Naive thymus-derived CD8-positive, alpha-beta T cell (primary cell): ENCODE measurements at places on chromosomes 5 and 9. TPM values are rescaled to one million over a fixed set of nuclear protein-coding genes. Genes with fewer than 3 reads are reported as not detected.
A peak's percentile ranks its signal among the peaks of the same experiment; 100 is the strongest.

DNA sequence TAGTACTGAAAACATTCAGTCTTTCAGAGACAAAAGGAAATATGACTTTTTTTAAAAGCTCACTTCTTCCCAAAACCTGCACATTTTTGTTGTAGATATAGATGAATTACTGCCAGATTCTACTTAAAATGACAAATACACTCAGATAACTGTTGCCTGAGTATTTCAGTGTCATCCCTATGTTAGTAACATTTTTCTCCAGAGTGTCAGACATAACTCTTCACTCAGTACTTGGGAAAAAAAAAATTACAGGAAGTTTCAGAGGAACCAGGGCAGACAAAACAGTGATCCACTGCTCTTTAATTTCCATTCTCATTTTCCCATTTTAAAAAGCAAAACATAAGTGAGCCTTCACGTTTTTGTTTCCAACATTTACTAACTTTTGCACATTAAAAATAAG lies 79.3 kb upstream of the ITGA1 start:
- H3K4me1 ChIP-seq = peaks cover 9% of the 10 kb centered on the region
- H3K27me3 ChIP-seq = no peaks in the 10 kb centered on the region
- H3K27ac ChIP-seq = no peak overlapping the region
- no peak overlapping the region for H3K4me3 ChIP-seq

Gene C9orf50
- total RNA-seq = not detected

GRCh38 chr9:121485623-121486022 lies 14.0 kb downstream of the GGTA1 start:
- H3K4me1 ChIP-seq = no peaks in the 10 kb centered on the region
- no peak overlapping the region for H3K4me3 ChIP-seq
- no peaks in the 10 kb centered on the region for H3K27me3 ChIP-seq
- no peaks in the 10 kb centered on the region for H3K36me3 ChIP-seq
- no peak overlapping the region for H3K27ac ChIP-seq
- no peak for DNase-seq

Gene BTNL8
- not detected for total RNA-seq

GRCh38 chr5:7364226-7364875 lies 31.6 kb upstream of the ADCY2 start:
- H3K4me3 ChIP-seq = no peak overlapping the region
- H3K4me1 ChIP-seq = no peaks in the 10 kb centered on the region
- H3K36me3 ChIP-seq = no peaks in the 10 kb centered on the region
- DNase-seq = no peak

Gene PGM5
- not detected for total RNA-seq

DNA sequence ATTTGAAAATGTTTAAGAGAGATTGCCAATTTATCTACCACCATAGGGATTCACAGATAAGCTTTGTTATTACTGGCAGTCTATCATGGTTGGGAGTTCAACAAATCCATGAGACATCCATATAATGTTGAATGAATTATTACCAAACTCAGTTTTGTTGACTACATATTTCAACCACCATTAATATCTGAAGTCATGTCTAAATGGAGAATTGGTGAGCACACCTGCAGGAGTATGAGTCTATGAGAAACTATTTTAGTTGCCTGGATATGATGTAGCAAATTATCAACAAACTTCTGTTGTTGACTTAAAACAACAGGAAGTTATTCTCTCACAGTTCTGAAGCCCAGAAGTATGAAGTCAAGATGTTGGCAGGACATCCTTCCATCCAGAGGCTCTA lies 126.8 kb upstream of the FBXL7 start:
- H3K27me3 ChIP-seq = no peaks in the 10 kb centered on the region
- H3K4me1 ChIP-seq = no peaks in the 10 kb centered on the region
- no peak for DNase-seq
- no peak overlapping the region for H3K4me3 ChIP-seq
- no peak overlapping the region for H3K27ac ChIP-seq

Gene TSC1
- total RNA-seq = 86.2 TPM

GRCh38 chr9:86176468-86176867 lies 77.1 kb upstream of the GOLM1 start:
- no peak overlapping the region for H3K27ac ChIP-seq
- no peak overlapping the region for H3K4me3 ChIP-seq
- DNase-seq = no peak
- H3K27me3 ChIP-seq = peaks cover 8% of the 10 kb centered on the region
- no peaks in the 10 kb centered on the region for H3K4me1 ChIP-seq
- no peaks in the 10 kb centered on the region for H3K36me3 ChIP-seq

- H3K27me3 ChIP-seq = no peaks in the 10 kb centered on the region
- H3K27ac ChIP-seq = no peak overlapping the region
- H3K36me3 ChIP-seq = no peaks in the 10 kb centered on the region
- DNase-seq = no peak
Measured at GRCh38 chr5:89628876-89629635, 746.1 kb upstream of the MEF2C start.

Gene SLC22A4
- total RNA-seq = not detected

GRCh38 chr5:116939641-116940040 lies 365.0 kb upstream of the SEMA6A start:
- DNase-seq = no peak
- H3K27me3 ChIP-seq = no peaks in the 10 kb centered on the region
- no peak overlapping the region for H3K4me3 ChIP-seq
- no peak overlapping the region for H3K27ac ChIP-seq

Gene PRELID2
- not detected for total RNA-seq

Gene IRX2
- not detected for total RNA-seq

Gene PCDHGA4
- 0.11 TPM for total RNA-seq

DNA sequence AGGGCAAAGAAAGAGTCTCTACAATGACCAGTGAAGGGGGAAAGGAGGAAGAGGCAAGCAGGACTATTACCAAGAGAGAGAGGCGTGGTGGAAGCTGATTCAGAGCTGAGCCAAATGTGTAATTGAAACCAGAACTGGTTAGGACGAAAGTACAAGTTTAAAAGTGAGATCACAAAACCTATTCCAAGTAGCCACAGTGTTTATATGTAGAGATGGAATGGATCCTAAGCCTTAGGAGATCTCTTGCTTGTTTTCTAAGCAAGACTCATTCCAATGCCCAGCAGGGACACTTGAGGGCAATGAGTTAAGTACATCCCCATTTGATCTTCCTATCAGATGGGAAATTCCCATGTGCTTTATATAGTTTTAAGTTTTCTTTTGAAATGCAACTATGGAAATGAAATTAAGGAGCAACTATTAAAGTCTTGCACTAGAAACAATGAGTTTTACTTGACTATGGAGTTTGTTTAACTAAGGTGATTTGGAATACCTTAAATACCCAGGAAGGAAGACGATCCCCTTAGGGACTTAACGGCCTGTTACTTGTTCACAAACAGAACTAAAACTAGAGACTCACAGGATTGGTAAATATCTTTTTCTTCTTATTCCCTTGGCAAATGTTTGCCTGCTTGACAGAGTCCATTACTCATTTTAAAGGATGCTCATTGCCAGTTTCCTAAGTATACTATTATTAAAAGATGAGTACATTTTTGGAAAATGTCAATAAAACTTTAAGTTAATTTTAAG lies 51.1 kb upstream of the SNX2 start:
- DNase-seq = no peak
- no peaks in the 10 kb centered on the region for H3K4me1 ChIP-seq
- H3K27me3 ChIP-seq = peaks cover 17% of the 10 kb centered on the region
- no peak overlapping the region for H3K4me3 ChIP-seq
- H3K27ac ChIP-seq = no peak overlapping the region

Gene NR2F1
- total RNA-seq = not detected

Gene IFNK
- total RNA-seq = not detected

Gene PTGR1
- total RNA-seq = not detected

Gene CA9
- not detected for total RNA-seq

DNA sequence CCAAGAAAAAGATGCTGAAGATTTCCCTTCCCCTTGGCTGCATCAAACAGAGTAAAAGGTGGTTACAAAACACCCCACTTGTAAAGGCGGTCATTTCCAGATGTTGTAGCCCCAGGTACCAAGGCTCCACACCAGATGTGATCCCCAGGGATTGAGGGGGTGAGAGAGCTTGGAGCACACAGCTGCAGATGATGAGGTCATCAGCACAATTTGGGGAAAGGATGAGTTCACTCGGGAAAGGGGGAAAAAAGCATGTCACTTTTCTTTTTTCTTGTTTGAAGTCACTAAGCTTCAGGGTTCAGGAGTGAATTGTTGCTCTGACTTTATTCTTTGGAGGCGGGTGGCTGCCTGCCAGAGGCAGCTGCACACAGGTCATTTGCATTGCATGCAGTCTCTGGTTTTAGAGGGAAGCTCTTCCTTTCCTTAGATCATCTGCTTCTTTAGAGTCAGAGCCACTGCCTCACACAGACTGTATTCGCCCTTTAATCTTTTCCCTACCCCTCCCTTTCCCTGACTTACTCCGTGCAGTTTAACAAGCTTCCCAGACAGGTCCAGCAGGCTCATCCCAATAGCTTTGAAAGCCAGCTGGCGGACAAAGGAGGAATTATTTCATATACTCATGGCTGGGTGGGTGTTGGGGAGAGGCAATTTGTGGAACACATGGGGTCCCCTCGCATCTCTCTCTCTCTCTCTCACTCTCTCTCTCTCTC lies 409.3 kb upstream of the SLC24A2 start:
- H3K4me1 ChIP-seq = peaks cover 16% of the 10 kb centered on the region
- H3K36me3 ChIP-seq = no peaks in the 10 kb centered on the region
- no peak for DNase-seq
- H3K27me3 ChIP-seq = no peaks in the 10 kb centered on the region
- peak overlapping the region; percentile 44 for H3K4me3 ChIP-seq

- H3K27me3 ChIP-seq = peaks cover 19% of the 10 kb centered on the region
- no peak for DNase-seq
- no peaks in the 10 kb centered on the region for H3K36me3 ChIP-seq
- no peak overlapping the region for H3K27ac ChIP-seq
- no peak overlapping the region for H3K4me3 ChIP-seq
- H3K4me1 ChIP-seq = peaks cover 5% of the 10 kb centered on the region
Measured at GRCh38 chr9:131097948-131098278, 1.6 kb downstream of the AIF1L start.

Gene GFM2
- total RNA-seq = 25.5 TPM

- peaks cover 8% of the 10 kb centered on the region for H3K27me3 ChIP-seq
- no peaks in the 10 kb centered on the region for H3K36me3 ChIP-seq
- H3K27ac ChIP-seq = no peak overlapping the region
- no peak overlapping the region for H3K4me3 ChIP-seq
- H3K4me1 ChIP-seq = no peaks in the 10 kb centered on the region
Measured at GRCh38 chr9:32631991-32632390, 3.5 kb downstream of the TAF1L start.

Gene FRRS1L
- not detected for total RNA-seq

Gene DND1
- total RNA-seq = 3.7 TPM

DNA sequence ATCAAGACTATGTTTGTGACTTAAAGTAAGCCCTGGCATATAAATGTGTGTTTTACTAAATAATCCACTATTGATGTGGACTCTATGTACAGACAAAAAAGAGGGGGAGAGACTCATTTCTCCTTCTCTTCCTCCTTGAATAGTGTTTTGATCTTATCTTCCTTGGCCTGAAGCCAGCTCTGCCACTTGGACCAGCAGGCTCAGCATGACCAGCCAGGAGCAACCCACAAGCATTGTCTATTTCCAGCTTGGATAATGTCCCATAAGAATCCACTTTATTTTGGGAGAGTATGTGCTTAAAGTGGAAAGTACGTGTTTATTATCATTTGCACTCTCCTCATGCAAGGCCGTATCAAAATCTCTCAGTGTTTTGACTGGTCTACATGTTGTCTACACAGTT lies 23.8 kb upstream of the SLC46A2 start:
- no peaks in the 10 kb centered on the region for H3K36me3 ChIP-seq
- H3K27ac ChIP-seq = no peak overlapping the region
- H3K4me1 ChIP-seq = no peaks in the 10 kb centered on the region
- no peak overlapping the region for H3K4me3 ChIP-seq

DNA sequence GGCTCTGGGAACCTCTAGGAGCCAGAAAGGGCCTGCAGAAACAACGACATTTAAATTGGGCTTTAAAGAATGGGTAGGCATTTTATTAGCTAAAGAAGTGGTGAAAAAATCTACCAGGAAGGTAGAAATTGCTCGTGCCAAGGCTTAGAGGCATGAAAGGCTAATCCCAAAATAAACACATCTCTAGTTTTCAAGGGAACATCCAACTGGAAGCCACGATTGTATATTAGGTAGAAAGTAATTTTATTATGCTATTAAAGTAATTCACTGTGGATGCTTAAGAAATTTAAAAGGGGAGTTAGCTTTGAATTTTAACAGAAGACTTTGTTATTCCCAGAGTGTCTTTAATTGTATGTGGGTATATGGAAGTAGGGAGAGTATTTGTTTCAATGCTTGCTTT lies 17.5 kb upstream of the CNTLN start:
- no peaks in the 10 kb centered on the region for H3K4me1 ChIP-seq
- H3K36me3 ChIP-seq = no peaks in the 10 kb centered on the region
- no peak overlapping the region for H3K27ac ChIP-seq
- H3K27me3 ChIP-seq = no peaks in the 10 kb centered on the region

- H3K4me1 ChIP-seq = peaks cover 4% of the 10 kb centered on the region
- H3K27me3 ChIP-seq = peaks cover 8% of the 10 kb centered on the region
- H3K27ac ChIP-seq = no peak overlapping the region
- DNase-seq = no peak
- H3K4me3 ChIP-seq = peak overlapping the region; percentile 64
Measured at GRCh38 chr9:38362852-38363588, 29.5 kb upstream of the ALDH1B1 start.

GRCh38 chr5:77353251-77353650 lies 138.9 kb downstream of the WDR41 start:
- no peaks in the 10 kb centered on the region for H3K4me1 ChIP-seq
- no peak overlapping the region for H3K4me3 ChIP-seq
- H3K36me3 ChIP-seq = no peaks in the 10 kb centered on the region
- DNase-seq = no peak
- H3K27ac ChIP-seq = no peak overlapping the region
- H3K27me3 ChIP-seq = peaks cover 1% of the 10 kb centered on the region

DNA sequence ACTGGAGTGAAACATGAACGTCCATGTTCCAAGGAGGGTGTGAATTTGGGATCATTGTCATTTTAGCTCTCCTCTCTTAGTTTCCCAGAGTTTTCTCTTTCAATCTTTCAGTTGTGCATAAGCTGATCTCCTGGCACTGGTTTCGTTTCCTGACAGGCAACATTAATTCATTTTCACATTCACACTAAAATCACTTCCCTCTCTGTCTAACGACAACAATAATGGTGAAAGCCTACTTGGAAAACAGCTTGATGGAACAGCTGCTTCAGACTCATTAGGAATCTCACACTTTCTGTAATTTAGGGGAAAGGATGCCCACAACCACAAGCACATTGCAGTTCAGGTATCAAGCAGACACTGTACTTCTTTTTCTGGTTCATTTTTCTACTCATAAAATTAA lies 188.6 kb downstream of the TRIM36 start:
- no peak overlapping the region for H3K4me3 ChIP-seq
- H3K4me1 ChIP-seq = no peaks in the 10 kb centered on the region
- DNase-seq = no peak
- H3K27me3 ChIP-seq = no peaks in the 10 kb centered on the region
- no peak overlapping the region for H3K27ac ChIP-seq

Gene C9orf78
- 104 TPM for total RNA-seq

- peaks cover 2% of the 10 kb centered on the region for H3K4me1 ChIP-seq
- H3K27ac ChIP-seq = no peak overlapping the region
- H3K27me3 ChIP-seq = no peaks in the 10 kb centered on the region
Measured at GRCh38 chr9:21317956-21318923, 13.1 kb upstream of the IFNA5 start.

Gene FGF18
- total RNA-seq = 0.38 TPM
